Purkinje cell (primary cell): ENCODE measurements at places on chromosomes 5 and 9. TPM values are rescaled to one million over a fixed set of nuclear protein-coding genes. Genes with fewer than 3 reads are reported as not detected.

Gene FYB1
- polyA plus RNA-seq, result 0.87 TPM in 1 of 2 replicates, not detected in the other

Gene GCNT4
- 0.45 and 2.0 TPM in 2 replicates for polyA plus RNA-seq

Gene LTC4S
- not detected in 2 replicates for polyA plus RNA-seq

Gene CBY3
- polyA plus RNA-seq, result not detected in 2 replicates

Gene WNT8A
- polyA plus RNA-seq, result not detected in 2 replicates

Gene EFNA5
- 28.3 and 33.8 TPM in 2 replicates for polyA plus RNA-seq

Gene GPR151
- polyA plus RNA-seq, result not detected in 2 replicates

Gene CYFIP2
- 386 and 402 TPM in 2 replicates for polyA plus RNA-seq
